Amniotic stem cell (primary cell): ENCODE measurements at places on chromosomes 5 and 9.

GRCh38 chr5:109451146-109451545 lies 41.4 kb upstream of the PJA2 start:
- no peak for DNase-seq

DNA sequence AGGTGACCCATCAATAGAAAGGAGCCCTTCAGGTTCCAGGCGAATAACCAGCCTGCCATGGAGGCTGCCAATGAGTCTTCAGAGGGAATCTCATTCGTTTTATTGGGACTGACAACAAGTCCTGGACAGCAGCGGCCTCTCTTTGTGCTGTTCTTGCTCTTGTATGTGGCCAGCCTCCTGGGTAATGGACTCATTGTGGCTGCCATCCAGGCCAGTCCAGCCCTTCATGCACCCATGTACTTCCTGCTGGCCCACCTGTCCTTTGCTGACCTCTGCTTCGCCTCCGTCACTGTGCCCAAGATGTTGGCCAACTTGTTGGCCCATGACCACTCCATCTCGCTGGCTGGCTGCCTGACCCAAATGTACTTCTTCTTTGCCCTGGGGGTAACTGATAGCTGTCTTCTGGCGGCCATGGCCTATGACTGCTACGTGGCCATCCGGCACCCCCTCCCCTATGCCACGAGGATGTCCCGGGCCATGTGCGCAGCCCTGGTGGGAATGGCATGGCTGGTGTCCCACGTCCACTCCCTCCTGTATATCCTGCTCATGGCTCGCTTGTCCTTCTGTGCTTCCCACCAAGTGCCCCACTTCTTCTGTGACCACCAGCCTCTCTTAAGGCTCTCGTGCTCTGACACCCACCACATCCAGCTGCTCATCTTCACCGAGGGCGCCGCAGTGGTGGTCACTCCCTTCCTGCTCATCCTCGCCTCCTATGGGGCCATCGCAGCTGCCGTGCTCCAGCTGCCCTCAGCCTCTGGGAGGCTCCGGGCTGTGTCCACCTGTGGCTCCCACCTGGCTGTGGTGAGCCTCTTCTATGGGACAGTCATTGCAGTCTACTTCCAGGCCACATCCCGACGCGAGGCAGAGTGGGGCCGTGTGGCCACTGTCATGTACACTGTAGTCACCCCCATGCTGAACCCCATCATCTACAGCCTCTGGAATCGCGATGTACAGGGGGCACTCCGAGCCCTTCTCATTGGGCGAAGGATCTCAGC lies at the start of gene OR1K1:
Gene OR1K1, plus strand, starts transcription at position 58 of the 995 bp plus-strand sequence. Its CDS starts 0 bp downstream, at position 58.
- DNase-seq: no peak

GRCh38 chr9:14281136-14281795 lies 32.7 kb downstream of the NFIB start:
- DNase-seq: no peak

- no peak for DNase-seq
These were observed 737 bp downstream of the RNF180 start for GRCh38 chr5:64166201-64166959.
